ENCODE measurements at places on chromosomes 2 and 18.

DNA sequence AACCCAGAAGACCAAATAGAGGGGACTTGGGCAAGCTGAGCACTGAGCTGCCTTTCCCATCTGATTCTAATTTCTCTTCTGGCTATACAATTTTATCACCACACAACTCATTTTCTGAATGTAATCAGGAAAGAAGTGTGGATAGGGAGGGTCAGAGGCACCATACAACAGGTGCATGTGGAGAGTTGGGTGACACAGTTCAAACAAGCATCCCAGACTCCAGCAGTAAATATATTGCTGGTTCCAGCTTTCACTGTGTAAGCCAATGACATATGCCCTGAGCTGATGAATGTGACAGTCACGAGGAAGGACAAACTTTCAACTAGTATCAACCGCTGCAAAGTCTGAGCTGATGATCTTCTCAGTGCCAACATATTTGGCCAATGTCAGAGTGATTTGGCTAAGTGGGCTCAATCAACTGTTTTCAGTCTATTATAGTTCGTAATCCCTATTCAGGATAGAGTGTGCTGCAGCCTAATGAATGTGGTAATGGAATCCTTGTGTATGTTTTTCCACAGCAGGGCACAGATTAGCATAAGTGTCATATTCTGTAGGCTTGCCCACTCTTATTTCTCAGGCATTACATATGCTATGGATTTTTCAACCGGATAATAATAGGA is 109.9 kb upstream of the MEIS1 start:
- no peak for DNase-seq

DNA sequence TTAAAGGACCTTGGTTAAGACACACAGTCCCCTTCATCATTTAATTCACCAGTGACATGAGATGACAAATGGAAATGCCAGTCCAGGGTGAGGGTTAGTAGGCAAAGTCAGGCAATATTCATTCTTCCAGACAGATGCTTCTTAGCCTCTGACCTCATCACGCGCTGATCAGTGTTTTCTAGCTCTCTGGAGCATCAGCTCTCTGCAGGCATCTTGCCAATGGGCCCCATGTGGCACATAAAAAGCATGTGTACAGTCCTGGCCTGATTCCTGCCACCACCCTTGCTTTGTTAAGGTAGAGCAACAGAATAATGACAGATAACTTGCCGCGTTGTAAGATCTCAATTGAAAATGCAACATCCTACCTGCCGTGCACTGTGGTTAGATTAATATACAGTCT is 20.3 kb upstream of the NPAS2 start:
- DNase-seq: no peak

- no peak for DNase-seq
These were observed 1099.0 kb upstream of the LRRTM1 start for GRCh38 chr2:81403508-81403907.

- no peak for DNase-seq
These were observed 387.8 kb downstream of the ZNF521 start for GRCh38 chr18:24964216-24964615.
